ENCODE measurements at places on chromosomes 2 and 18. TPM values are rescaled to one million over a fixed set of nuclear protein-coding genes. Genes with fewer than 3 reads are reported as not detected.

Gene MYO5B
- total RNA-seq: not detected

Gene APCDD1
- 3.7 TPM for total RNA-seq

Gene ANKRD62
- total RNA-seq: under 0.01 TPM

Gene LINC00305
- not detected for total RNA-seq

Gene COL6A3
- total RNA-seq: 47.6 TPM

Data from melanocyte of skin (primary cell).